ENCODE measurements at places on chromosomes 12 and 14. TPM values are rescaled to one million over a fixed set of nuclear protein-coding genes. Genes with fewer than 3 reads are reported as not detected.
A peak's percentile ranks its signal among the peaks of the same experiment; 100 is the strongest.

- no peak for DNase-seq
- no peaks in the 10 kb centered on the region for H3K36me3 ChIP-seq
- H3K4me1 ChIP-seq: no peaks in the 10 kb centered on the region
- H3K27me3 ChIP-seq: no peaks in the 10 kb centered on the region
Measured at GRCh38 chr14:72731252-72732020, 162.5 kb downstream of the DPF3 start.

DNA sequence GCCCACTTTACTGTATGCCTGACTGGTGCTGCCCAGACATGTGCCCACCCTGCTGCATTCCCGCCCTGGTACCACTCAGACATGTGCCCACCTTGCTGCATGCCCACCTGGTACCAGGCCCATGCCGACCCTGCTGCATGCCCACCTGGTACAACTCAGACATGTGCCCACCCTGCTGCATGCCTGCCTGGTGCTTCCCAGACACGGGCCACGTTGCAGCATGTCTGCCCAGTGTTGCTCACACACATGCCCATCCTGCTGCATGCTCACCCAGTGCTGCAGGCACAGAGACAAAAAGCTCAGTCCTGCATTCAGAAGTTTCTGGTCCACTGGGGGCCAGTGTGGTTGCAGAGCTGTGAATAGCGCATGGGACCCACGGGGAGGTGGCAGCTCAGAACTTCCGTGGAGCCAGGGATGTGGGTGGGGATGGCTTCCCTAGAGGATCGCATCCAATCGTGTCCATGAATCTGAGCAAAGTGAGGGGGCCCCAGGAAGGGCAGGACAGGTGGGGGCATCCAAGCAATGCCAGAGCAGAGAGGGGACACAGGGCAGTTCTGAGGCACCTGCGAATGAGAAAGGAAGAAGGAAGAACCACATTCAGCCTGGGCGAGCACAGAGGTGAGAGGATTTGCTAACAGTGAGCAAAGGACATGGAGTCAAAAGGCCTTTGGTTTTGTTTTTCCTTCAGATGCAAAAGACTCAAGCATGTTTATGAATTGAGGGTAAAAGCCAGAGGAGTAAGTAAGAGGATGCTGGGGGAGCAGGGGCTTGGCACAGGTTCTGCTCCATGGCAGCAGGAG lies 175.9 kb upstream of the C14orf180 start:
- DNase-seq: no peak
- H3K36me3 ChIP-seq: no peaks in the 10 kb centered on the region
- no peaks in the 10 kb centered on the region for H3K27me3 ChIP-seq
- no peak overlapping the region for H3K27ac ChIP-seq
- no peak overlapping the region for H3K4me3 ChIP-seq

DNA sequence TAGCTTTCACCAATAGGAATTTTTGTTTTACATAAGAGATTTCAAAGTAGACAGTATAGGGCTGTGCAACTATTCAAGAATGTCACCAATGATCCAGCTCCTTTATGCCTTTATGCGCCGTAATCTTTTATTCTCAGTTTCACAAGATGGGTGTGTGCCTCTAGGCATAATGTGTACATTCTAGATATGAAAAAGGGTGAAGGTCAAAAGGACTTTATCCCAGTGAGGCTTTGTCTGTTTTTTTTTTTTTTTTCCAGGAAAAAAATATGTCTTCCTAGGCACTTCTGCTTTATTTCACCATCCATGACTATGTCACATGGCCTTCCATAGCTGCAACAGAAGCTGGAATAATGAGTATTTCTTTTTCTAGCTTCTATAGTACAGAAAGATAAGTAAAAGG lies 142.3 kb upstream of the IGF1 start:
- H3K27ac ChIP-seq: no peak overlapping the region
- no peaks in the 10 kb centered on the region for H3K27me3 ChIP-seq
- H3K36me3 ChIP-seq: no peaks in the 10 kb centered on the region
- no peak for DNase-seq

- H3K4me3 ChIP-seq: no peak overlapping the region
- no peaks in the 10 kb centered on the region for H3K36me3 ChIP-seq
- no peak for DNase-seq
- no peak overlapping the region for H3K27ac ChIP-seq
Measured at GRCh38 chr12:97957109-97957508, 494.5 kb downstream of the RMST start.

DNA sequence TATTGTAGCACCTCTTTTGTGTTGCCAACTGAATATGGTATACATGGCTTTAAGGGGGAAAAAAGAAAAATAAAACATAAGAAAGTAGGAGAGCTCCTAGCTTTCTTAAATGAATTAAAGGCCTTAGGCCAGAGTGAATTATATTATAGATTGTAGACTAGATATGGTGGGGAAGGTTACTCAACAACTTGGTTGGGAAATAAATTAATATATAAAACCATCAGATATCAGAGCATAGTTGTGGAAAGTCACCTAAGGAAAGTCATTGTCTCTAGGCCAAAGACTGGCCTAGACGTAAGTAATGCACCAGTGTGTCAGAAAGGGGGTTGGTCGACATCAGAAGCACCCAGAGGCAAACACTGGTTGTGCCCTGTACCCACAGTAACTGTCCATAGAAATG lies 391.8 kb downstream of the RAD51B start:
- DNase-seq: no peak
- H3K27ac ChIP-seq: no peak overlapping the region
- peaks cover 33% of the 10 kb centered on the region for H3K4me1 ChIP-seq
- no peaks in the 10 kb centered on the region for H3K36me3 ChIP-seq
- no peak overlapping the region for H3K4me3 ChIP-seq

- H3K36me3 ChIP-seq: no peaks in the 10 kb centered on the region
- no peak overlapping the region for H3K27ac ChIP-seq
- no peak overlapping the region for H3K4me3 ChIP-seq
- no peaks in the 10 kb centered on the region for H3K27me3 ChIP-seq
Measured at GRCh38 chr12:50188241-50188781, 21.1 kb upstream of the CERS5 start.

DNA sequence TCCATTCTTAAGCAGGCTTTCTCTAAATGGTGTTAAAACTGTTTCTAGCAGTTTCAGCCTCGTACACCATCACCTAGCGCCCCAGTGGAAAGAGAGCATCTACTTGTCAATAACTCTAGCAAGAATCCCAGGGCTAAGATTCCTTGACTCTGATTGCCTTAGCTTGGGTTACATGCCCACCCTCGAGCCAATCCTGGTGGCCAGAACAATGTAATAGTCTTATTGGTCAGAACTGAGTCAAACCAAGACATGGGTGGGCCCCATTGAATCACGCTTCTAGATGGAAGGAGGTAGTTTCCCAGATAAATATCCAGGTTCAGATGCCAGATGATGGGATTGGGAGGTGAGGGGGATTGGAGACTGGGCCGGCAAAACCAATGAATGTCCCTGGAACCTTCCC lies 55.9 kb upstream of the MED13L start:
- no peaks in the 10 kb centered on the region for H3K27me3 ChIP-seq
- H3K4me1 ChIP-seq: no peaks in the 10 kb centered on the region
- H3K36me3 ChIP-seq: no peaks in the 10 kb centered on the region
- no peak for DNase-seq
- H3K27ac ChIP-seq: no peak overlapping the region
- H3K4me3 ChIP-seq: no peak overlapping the region

DNA sequence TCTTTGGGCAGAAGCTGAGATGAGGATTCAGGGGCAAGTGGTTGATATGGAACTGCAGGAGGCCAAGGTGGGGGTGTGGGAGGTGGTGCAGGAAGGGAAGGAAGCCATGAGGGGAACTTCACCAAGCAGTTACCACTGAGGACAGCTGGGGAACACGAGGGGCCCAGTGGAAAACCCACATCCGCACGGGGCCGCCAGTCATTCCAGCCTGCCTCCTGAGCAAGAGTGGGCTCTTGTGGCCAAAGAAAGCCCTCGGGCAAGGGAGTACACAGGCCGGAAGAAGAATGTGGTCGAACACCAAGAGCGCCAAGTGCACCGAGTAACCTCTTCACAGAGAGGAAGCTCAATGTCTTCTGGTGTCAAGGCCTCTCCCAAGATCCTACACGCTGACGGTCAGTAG lies 252.2 kb upstream of the FOXN3 start:
- no peaks in the 10 kb centered on the region for H3K27me3 ChIP-seq
- H3K27ac ChIP-seq: no peak overlapping the region
- no peaks in the 10 kb centered on the region for H3K36me3 ChIP-seq
- H3K4me3 ChIP-seq: no peak overlapping the region
- no peak for DNase-seq

DNA sequence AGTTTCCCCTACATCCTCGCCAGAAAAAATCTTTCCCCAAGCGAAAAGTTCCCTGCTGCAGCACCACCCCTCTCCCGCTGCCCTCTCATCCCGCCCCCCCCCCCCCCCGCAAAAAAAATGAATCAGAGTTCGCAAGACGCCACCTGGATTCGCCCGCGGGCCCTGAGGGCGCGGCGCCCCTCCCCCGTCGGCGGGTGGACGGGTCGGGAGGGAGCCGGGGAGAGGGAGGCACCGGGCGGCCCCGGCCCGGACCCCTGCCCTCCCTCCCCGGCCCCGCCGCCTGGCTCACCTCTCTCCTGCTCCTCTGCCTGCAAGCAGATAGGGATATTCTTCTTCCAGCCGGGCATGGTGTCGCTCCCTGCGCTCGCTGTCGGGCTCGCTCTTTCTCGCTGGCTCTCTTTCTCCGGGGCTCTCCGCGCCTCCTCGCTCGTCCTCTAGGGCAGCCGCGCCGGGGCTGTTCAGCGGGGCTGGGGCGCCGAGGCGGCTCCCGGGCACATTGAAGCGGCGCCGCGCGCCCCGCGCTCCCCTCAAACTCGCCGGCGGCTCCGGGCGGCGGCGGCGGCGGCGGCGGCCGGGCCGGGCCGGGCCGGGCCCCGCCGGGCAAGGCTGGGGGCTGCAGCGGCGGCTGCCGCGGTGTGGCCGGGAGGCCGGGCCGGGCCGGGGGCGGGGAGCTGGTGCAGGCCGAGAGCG lies 200.3 kb upstream of the CAND1 start:
- H3K27ac ChIP-seq: no peak overlapping the region
- DNase-seq: peak; percentile 41
- H3K4me3 ChIP-seq: no peak overlapping the region
- no peaks in the 10 kb centered on the region for H3K36me3 ChIP-seq
- H3K4me1 ChIP-seq: peaks cover 5% of the 10 kb centered on the region

DNA sequence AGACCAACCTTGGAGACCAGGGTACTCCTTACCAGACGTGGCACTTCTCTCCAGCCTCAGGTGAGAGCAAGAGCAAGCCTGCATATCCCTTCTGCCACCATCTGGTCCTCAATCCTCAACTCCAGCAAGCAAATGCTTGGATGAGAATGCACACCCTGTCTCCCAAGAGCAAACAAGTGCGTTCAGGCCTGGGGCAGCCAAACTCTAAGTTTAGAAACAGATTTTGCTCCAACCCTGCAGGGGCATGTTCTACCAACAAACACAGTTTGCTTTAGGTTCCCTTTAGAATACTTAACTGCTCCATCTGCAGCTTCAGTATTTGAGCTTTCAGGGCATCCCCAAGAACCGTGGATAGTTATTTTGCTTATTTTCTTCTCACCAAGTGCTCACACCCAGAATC lies 55.9 kb upstream of the FICD start:
- H3K27me3 ChIP-seq: no peaks in the 10 kb centered on the region
- no peak overlapping the region for H3K27ac ChIP-seq

GRCh38 chr12:991350-992333 lies 619 bp downstream of the ERC1 start:
- peak overlapping the region; percentile 50 for H3K4me3 ChIP-seq
- peak overlapping the region; percentile 87 for H3K27ac ChIP-seq
- peak; percentile 16 for DNase-seq
- no peaks in the 10 kb centered on the region for H3K27me3 ChIP-seq
- H3K36me3 ChIP-seq: no peaks in the 10 kb centered on the region
- no peaks in the 10 kb centered on the region for H3K4me1 ChIP-seq

- H3K27me3 ChIP-seq: no peaks in the 10 kb centered on the region
- no peak overlapping the region for H3K27ac ChIP-seq
- H3K4me1 ChIP-seq: no peaks in the 10 kb centered on the region
- no peak overlapping the region for H3K4me3 ChIP-seq
- DNase-seq: no peak
Measured at GRCh38 chr14:24883576-24883975, 166.4 kb downstream of the STXBP6 start.

DNA sequence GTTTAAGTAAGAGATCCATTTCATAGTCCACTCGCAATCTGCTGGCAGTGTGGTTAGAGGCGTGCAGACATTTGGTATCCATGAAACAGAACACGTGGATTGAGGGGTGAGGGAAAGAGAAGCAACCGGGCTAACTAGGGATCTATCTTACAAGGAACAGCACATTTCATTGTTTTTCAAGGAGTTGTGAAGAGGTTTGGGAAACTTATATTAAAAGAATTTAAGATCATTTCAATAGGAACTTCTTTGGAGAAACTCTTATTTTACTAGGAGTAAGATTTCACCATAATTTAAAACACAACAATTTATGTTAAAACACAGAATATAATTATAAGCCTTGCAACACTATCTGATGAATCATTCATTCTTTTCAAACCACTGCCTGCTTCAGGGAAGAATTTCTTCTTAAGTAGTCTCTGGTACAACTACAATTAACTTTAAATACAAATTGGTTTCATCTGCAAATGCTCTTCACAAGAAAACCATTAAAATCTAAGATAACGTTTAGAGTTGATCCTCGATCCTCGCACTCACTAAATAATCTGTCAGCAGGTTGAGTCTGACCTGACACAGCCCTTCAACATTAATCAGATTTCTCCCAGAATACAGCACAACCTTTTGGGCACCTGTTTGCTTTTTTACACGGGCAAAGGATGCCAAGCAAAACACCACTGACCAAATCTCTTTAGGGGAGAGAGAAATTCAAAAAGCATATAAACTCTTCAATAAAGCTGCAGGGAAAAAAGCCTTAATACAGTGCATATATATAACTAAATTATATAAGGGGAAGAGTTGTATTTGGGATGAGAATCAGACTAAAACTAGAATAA lies 27.3 kb downstream of the PPTC7 start:
- no peak for DNase-seq
- H3K4me1 ChIP-seq: no peaks in the 10 kb centered on the region
- H3K36me3 ChIP-seq: no peaks in the 10 kb centered on the region
- no peaks in the 10 kb centered on the region for H3K27me3 ChIP-seq
- no peak overlapping the region for H3K27ac ChIP-seq

DNA sequence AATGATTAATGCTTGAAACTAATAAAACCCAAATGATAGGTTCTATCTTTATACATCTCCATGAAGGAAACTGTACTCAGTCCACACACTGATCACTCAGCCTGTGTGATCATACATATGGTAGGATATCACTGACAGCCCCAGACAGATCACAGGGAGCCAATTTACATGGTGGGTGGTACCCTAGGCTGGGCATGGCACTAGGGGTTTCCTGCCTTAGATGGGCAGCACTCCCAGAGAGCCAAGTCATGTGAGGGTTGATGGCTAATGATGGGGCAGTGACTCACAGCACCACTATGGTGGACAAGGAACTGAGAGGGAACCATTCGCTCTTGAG lies 89.6 kb upstream of the PTPRR start:
- H3K27me3 ChIP-seq: no peaks in the 10 kb centered on the region
- no peaks in the 10 kb centered on the region for H3K36me3 ChIP-seq
- H3K4me3 ChIP-seq: no peak overlapping the region
- DNase-seq: no peak
- H3K4me1 ChIP-seq: no peaks in the 10 kb centered on the region

The FBRSL1 gene
- 104 TPM for total RNA-seq

The NRIP2 gene
- not detected for total RNA-seq

The METTL17 gene
- 129 TPM for total RNA-seq

The C12orf54 gene
- not detected for total RNA-seq

The KIF26A gene
- total RNA-seq: 0.17 TPM

The TMTC1 gene
- not detected for total RNA-seq
